ENCODE measurements at places on chromosomes 1 and 21. TPM values are rescaled to one million over a fixed set of nuclear protein-coding genes. Genes with fewer than 3 reads are reported as not detected.
A peak's percentile ranks its signal among the peaks of the same experiment; 100 is the strongest.

DIRAS3 gene
- not detected for total RNA-seq

DNA sequence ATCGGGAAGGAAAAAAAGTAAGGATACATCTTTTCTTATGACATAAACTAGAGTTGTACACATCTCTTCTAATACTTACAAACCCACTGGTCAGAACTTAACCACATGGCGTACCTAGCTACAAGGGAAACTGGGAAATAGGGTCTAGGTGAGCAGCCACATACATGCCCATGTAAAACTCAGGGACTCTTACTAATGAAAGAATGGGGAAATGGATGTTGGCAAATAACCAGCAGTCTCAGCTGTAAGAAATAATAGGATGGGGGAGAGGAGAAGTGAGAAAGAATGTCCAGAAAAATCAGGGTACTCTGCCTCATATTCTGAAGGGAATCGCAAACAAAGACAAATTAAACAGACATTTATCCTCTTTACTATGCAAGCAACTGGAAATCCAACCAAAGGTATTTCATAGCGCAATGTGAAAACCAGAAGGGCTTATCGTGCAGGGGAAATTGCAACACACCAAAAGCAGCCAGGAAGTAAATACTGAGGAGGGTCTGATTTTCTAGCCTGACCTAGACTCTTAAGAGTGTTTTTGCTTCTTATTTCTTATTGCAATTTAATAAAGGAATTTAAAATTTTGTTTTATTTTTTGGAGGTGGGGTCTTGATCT is 17.5 kb downstream of the GTF2B start:
- peaks cover 6% of the 10 kb centered on the region for H3K4me1 ChIP-seq
- no peak overlapping the region for H3K4me3 ChIP-seq
- DNase-seq = no peak
- no peak overlapping the region for H3K27ac ChIP-seq

- H3K4me3 ChIP-seq = no peak overlapping the region
- DNase-seq = peak; percentile 67
- H3K36me3 ChIP-seq = no peaks in the 10 kb centered on the region
- H3K4me1 ChIP-seq = peaks cover 6% of the 10 kb centered on the region
- H3K27me3 ChIP-seq = no peaks in the 10 kb centered on the region
- H3K27ac ChIP-seq = no peak overlapping the region
These were observed 8.5 kb downstream of the CHD5 start for GRCh38 chr1:6171548-6172124.

DNA sequence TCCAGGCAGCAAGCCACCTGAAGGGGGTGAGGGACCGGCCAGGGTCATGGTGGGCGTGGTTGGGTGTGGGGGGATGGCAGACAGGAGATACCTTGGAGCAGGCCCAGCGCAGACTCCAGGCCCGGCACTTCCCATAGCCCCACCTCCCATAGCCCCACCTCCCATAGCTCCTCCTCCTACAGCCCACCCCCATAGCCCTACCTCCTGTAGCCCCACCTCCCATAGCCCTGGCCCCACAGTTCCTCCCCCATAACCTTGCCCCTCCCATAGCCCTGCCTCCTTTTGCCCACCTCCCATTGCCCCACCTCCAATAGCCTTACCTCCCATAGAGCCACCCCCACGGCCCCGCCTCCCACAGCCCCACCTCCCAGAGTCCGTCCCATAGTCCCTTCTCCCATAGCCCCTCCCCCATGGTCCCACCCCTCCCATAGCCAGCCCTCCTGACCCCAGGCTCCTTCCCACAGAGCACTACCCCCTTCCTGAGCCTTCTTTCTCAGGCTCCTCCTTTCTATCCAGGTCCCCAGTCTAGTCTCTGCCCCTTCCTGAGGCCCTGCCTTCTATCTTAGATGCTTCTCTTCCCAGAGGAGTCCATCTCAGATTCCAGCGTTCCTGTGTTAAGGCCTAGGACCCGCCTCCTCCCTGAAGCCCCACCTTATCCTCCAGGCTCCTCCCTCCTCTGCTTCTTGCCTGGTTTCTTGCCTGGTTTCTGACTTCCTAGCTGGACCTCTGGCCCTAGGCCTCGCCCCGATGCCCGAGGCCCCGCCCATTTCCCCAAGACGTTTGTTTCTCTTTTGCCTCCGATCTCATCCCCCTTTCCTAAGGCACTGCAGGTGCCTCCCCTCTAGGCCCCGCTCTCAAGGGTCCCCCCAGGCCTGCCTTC is 46.8 kb downstream of the PTPRU start:
- DNase-seq = peak; percentile 27
- no peak overlapping the region for H3K27ac ChIP-seq
- no peaks in the 10 kb centered on the region for H3K36me3 ChIP-seq
- no peaks in the 10 kb centered on the region for H3K27me3 ChIP-seq
- H3K4me3 ChIP-seq = no peak overlapping the region
- peaks cover 13% of the 10 kb centered on the region for H3K4me1 ChIP-seq

- no peak overlapping the region for H3K27ac ChIP-seq
- H3K27me3 ChIP-seq = peaks cover 84% of the 10 kb centered on the region
- H3K4me1 ChIP-seq = no peaks in the 10 kb centered on the region
- peak; percentile 9 for DNase-seq
- H3K36me3 ChIP-seq = no peaks in the 10 kb centered on the region
These were observed 114.8 kb upstream of the PAXBP1 start for GRCh38 chr21:32886339-32886738.
